Stimulated activated effector memory CD8-positive, alpha-beta T cell treated with anti-CD3 and anti-CD28 coated beads, Interleukin-12 subunit alpha, Interleukin-12 subunit beta, amount 100 ng/mL, for 72 hours (primary cell): ENCODE measurements at places on chromosomes 5 and 9.

GRCh38 chr5:156615901-156616300, 234.2 kb upstream of the PPP1R2B start:
- DNase-seq: no peak

DNA sequence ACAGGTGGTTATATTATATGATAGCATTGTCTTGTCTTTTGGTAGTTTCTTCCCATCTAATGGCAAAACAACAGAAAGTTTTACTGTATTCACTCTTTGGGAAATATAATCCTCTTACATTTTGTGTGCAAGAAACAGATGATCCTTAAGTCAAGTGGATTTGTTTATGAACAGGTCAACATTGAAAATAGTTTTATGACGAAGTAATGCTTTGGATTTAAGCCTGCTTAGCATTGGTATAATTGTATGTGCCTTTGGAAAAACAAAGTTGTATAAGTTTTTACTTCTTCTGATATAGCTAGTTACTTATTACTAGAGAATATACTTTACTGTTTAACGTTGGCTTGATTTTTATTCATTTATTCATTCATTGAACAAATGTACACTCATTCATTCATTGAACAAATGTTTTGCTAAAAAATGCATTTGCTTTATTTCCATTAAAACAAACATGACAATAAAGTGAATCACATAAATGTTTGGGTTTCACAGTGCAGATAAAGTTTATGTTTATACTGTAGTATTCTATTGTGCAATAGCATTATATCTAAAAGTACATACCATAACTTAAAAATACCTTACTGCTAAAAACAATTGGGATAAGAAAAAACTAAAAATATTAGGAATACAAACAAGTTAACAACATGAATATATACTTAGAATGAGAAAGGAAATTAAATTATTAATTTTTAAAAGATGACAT, 12.3 kb downstream of the SGCD start:
- no peak for DNase-seq

- DNase-seq: no peak
Measured at GRCh38 chr5:132629230-132629944, 28.6 kb upstream of the IL13 start.

- no peak for DNase-seq
Measured at GRCh38 chr5:55665065-55665464, 47.1 kb downstream of the SLC38A9 start.

GRCh38 chr9:127278372-127278771, 13.8 kb downstream of the GARNL3 start:
- no peak for DNase-seq

DNA sequence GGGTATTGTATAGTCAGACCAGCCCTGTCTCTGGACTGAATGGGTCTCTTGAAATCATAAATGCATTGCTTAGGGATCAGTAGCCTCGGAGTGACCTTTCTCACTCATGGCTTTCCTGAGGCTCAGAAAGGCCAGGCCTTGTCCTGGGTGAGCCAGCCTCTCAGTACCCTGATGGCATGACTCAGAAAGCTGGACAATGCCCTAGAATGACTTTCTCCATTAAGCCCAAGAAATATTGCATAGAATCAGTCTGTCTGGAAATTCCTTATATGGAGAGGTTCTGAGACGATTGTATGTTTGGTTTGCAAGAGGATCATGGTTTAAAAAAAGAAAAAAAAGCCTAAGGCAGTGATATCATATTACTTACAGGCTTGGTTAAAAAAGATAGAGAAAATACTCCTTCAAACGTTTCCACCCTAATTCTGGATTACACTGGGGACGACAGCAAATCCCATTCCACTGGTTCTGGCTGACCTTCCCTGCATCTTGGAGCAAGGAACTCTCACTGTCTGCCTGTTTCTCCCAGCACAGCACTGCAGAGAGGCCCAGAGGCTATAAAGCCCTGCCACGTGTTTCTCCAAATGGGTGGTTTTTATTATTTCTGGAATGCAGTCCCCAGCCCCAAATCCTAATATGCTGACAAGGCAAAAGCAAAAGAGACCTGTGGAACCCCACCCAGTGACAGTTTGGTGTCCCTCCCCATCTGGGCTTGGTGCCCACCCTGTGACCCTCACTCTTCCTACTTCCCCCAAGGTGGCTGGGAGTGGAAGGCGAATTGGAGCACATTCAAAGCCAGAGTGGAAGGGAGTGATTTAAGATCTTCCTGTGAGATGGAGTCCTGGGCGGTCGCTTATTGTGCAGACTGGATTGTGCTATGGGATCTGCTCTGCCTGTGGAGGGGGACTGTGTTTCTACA, 34.4 kb downstream of the MAP1B start:
- DNase-seq: no peak

GRCh38 chr5:80092486-80093107, 57.4 kb downstream of the THBS4 start:
- DNase-seq: no peak

DNA sequence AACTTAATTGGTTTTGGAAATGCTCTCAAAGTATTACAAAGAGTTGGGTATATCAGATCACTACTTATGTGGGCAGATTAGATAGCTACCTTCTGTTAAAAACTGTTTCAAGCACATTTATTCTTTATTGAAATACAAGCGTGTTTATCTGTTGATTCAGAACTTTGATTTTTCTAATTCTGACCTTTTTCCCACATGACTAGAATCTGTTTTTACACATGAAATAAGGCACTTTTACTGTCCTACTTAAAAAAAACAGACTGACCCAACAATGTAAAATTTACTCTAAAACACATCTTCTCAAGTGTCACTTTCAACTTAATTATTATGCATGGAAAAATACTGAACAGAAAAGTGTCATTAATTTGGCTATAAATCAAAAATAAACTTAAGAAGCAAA, 4.8 kb downstream of the NR6A1 start:
- no peak for DNase-seq

- no peak for DNase-seq
Measured at GRCh38 chr5:129001841-129002526, 36.7 kb downstream of the SLC27A6 start.

- no peak for DNase-seq
Measured at GRCh38 chr5:64384765-64385164, 121.0 kb upstream of the RGS7BP start.
